ENCODE measurements at places on chromosomes 7 and 10. TPM values are rescaled to one million over a fixed set of nuclear protein-coding genes. Genes with fewer than 3 reads are reported as not detected.

Gene NPC1L1
- total RNA-seq = 0.08 TPM

Gene OR9A2
- total RNA-seq = not detected

Gene ANAPC16
- 66.9 TPM for total RNA-seq

Gene DGKI
- 17.7 TPM for total RNA-seq

Gene SEMA3E
- 2.0 TPM for total RNA-seq
